ENCODE measurements at places on chromosomes 3 and 15.

GRCh38 chr15:63915873-63916771 lies 82.4 kb upstream of the HERC1 start:
- no peak overlapping the region for H3K4me3 ChIP-seq
- peaks cover 7% of the 10 kb centered on the region for H3K4me1 ChIP-seq
- no peaks in the 10 kb centered on the region for H3K36me3 ChIP-seq
- DNase-seq: no peak

GRCh38 chr15:59244337-59244736 lies 37.7 kb downstream of the LDHAL6B start:
- H3K36me3 ChIP-seq: peaks cover 9% of the 10 kb centered on the region
- H3K27me3 ChIP-seq: no peaks in the 10 kb centered on the region
- no peak for DNase-seq
- no peak overlapping the region for H3K4me3 ChIP-seq
- H3K27ac ChIP-seq: no peak overlapping the region

DNA sequence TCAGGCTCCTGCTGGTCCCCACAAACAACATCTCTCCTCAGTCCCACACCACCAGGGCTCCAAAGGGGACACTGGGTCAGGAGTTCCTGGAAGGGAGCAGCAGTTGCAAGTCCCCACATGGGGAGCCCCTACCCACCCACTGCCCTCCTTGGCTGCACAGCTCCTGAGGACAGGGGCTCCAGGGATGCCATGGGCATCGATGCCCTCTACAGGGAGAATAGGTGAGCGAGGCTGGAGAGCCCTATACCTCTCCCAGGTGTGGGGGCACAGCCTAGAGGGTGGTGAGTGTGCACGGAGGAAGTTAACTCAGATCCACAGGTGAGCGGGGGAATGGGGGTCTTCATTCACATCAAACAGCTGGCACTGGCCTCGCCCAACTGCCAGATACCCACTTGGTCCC lies 141.2 kb upstream of the LINGO1 start:
- no peaks in the 10 kb centered on the region for H3K36me3 ChIP-seq
- no peaks in the 10 kb centered on the region for H3K27me3 ChIP-seq
- H3K4me1 ChIP-seq: no peaks in the 10 kb centered on the region
- H3K27ac ChIP-seq: no peak overlapping the region

DNA sequence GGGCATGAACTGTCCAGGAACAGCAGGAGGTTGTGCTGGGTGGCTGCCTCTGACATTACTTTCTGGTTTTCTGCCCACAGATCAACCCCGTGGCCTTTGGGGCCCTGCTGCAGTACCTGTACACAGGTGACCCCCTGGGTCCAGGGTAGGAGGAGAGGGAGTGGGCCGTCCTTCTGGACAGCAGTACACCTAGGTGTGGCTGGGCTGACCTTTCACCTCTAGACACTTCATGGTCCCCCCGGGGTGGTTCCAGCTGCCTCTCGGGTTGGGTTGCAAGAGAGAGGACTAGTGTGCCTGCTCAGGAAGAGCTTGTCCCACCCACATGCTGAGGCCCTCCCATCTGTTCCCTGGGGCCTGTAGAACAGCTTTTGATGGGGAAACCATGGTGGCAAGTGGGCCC lies 3.7 kb downstream of the ABTB1 start:
- DNase-seq: no peak
- no peak overlapping the region for H3K4me3 ChIP-seq
- no peaks in the 10 kb centered on the region for H3K27me3 ChIP-seq
- H3K4me1 ChIP-seq: peaks cover 53% of the 10 kb centered on the region
- no peak overlapping the region for H3K27ac ChIP-seq

DNA sequence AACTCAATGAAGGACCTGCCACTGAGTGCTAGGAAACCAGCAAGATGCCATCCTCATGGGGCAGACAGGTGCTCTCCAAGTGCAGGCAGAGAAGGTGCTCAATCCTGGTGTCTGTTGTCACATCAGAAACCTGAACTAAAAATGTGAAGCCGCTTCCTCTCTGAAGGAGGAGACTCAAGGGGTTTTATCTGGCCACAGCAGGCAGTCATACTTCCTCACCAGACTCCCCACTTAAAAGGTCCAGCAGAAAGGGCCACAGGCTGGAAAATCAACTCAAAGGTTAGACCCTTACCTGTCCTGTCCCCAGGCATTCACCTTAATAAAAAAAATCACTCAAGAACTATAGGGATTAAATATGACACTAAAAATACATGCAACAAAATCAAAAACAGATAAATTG lies 4.8 kb downstream of the CCDC12 start:
- H3K27ac ChIP-seq: peak overlapping the region; percentile 58
- no peak overlapping the region for H3K4me3 ChIP-seq
- peaks cover 39% of the 10 kb centered on the region for H3K4me1 ChIP-seq

- H3K36me3 ChIP-seq: no peaks in the 10 kb centered on the region
- H3K27ac ChIP-seq: no peak overlapping the region
- no peaks in the 10 kb centered on the region for H3K4me1 ChIP-seq
- no peak overlapping the region for H3K4me3 ChIP-seq
- no peak for DNase-seq
- no peaks in the 10 kb centered on the region for H3K27me3 ChIP-seq
These were observed 121.5 kb downstream of the POLR2M start for GRCh38 chr15:57827971-57828370.

GRCh38 chr3:184341925-184342324 lies 4.5 kb downstream of the FAM131A start:
- peak overlapping the region; percentile 27 for H3K27ac ChIP-seq
- peaks cover 49% of the 10 kb centered on the region for H3K4me1 ChIP-seq
- no peak overlapping the region for H3K4me3 ChIP-seq

- no peak overlapping the region for H3K4me3 ChIP-seq
- no peak overlapping the region for H3K27ac ChIP-seq
- peaks cover 4% of the 10 kb centered on the region for H3K4me1 ChIP-seq
These were observed 91.7 kb upstream of the MITF start for GRCh38 chr3:69647511-69648110.

- H3K27me3 ChIP-seq: no peaks in the 10 kb centered on the region
- no peaks in the 10 kb centered on the region for H3K36me3 ChIP-seq
- H3K4me3 ChIP-seq: no peak overlapping the region
- no peak overlapping the region for H3K27ac ChIP-seq
- no peaks in the 10 kb centered on the region for H3K4me1 ChIP-seq
- no peak for DNase-seq
These were observed 25.1 kb downstream of the MCTP2 start for GRCh38 chr15:94256511-94256910.

GRCh38 chr3:88180398-88180999 lies 30.7 kb downstream of the C3orf38 start:
- no peaks in the 10 kb centered on the region for H3K36me3 ChIP-seq
- H3K27me3 ChIP-seq: no peaks in the 10 kb centered on the region
- H3K27ac ChIP-seq: no peak overlapping the region
- H3K4me3 ChIP-seq: no peak overlapping the region
- no peaks in the 10 kb centered on the region for H3K4me1 ChIP-seq

DNA sequence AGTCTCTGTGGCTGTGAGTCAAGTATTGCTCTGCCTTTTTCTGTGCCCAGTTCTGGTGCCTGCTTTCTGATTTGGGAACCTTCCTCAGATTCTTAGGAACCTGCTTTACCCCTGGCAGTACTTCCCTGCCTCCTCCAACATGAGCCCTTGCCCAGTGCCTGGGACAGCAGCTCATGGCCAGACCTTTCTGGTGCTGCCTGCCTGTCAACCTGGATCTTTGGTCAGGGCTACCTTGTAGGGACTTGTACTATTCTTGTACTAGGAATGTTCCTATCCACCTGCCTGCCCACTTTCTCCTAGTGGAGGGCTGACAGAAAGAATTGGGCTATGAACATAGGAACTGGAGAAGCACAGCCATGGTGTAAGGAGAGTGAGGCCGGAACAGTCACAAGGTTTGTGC lies 28.8 kb upstream of the EPHB1 start:
- H3K36me3 ChIP-seq: no peaks in the 10 kb centered on the region
- H3K27ac ChIP-seq: no peak overlapping the region
- no peak overlapping the region for H3K4me3 ChIP-seq
- H3K27me3 ChIP-seq: no peaks in the 10 kb centered on the region
- no peak for DNase-seq

DNA sequence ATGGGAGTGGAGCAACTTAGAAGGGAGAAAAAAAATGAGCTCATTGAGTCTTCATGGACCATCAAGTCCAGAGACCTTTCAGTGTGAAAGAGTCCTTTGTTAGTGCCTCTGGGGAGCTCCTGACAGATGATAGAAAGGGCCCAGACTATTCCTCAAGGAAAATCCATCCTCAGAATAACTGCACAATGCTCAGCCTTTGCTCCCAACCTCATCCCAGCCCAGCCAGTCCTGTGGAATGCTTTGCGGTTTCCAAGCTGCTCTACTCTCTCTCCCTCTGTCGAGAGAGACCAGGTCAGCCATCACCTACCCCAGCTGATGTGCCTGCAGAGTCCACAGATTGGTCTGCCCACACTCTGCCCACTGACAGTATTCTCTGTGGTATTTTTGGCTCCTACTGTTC lies 406.2 kb downstream of the MFSD1 start:
- no peak overlapping the region for H3K4me3 ChIP-seq
- no peaks in the 10 kb centered on the region for H3K4me1 ChIP-seq
- no peak for DNase-seq
- no peaks in the 10 kb centered on the region for H3K36me3 ChIP-seq
- H3K27ac ChIP-seq: no peak overlapping the region
- H3K27me3 ChIP-seq: no peaks in the 10 kb centered on the region

DNA sequence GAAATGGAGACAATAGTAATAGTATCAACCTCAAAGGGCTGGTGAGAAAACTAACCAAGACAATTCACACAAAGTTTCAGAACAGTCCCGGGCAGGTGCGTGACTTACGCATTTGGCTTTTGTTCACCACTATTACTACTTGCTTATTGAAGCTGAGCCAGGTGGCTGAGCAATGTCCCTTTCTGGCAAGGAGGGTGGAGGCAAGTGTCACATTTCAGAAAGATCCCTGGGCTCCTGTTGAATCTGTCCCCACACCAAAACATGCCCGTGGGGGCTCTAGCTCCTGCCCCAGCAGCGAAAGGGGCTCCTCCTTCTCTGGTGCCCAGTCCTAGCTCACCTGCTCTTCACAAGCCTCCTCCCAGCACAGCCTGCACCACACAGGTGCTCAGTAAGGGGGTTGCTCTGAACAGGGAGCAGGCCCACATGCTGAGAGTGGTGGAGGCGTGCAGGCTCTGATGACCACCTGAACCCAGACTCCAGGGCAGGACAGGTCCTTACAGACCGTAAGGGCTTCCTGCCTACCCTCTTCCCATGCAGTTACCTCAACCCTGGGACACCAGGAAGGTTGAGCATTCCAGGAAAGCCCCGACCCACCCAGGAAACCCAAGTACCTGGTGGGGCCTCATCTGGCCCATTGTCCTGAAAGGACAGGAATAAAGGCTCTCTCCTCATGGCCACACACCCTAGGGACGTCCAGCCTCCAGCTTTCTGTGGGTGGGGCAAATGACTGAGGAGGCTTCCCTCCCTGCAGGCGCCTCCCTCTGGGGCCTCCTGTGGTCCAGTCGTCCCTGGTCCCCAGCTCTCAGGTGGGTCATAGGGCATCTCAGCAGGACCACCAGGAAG lies 32.6 kb downstream of the SEMA7A start:
- H3K36me3 ChIP-seq: no peaks in the 10 kb centered on the region
- H3K4me1 ChIP-seq: peaks cover 66% of the 10 kb centered on the region
- no peak for DNase-seq
- H3K27ac ChIP-seq: no peak overlapping the region

- H3K4me3 ChIP-seq: no peak overlapping the region
- no peaks in the 10 kb centered on the region for H3K27me3 ChIP-seq
- no peak for DNase-seq
- H3K27ac ChIP-seq: no peak overlapping the region
- no peaks in the 10 kb centered on the region for H3K4me1 ChIP-seq
These were observed 611.3 kb downstream of the EDEM1 start for GRCh38 chr3:5798809-5799208.

DNA sequence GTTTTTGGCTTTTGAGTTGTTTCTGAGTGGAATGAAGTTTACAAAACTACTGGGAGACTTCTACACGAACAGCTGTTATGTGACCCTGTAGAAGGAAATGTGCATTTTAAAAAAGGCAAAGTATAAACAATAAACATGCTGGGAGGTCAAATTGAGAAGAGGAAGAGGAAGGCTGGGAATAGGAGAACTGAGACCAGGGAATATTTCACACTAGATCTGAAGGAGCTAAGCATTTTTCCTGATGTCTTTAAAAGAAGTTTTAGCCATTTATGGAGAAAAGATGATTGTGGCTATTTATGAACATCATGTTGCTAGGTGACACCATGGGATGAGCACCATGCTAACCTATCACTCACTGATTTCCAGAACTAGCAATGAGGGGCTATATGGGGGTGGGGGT lies 76.3 kb upstream of the FAM98B start:
- H3K36me3 ChIP-seq: no peaks in the 10 kb centered on the region
- H3K4me1 ChIP-seq: no peaks in the 10 kb centered on the region
- H3K27me3 ChIP-seq: no peaks in the 10 kb centered on the region

GRCh38 chr3:193906849-193907410 lies 229.0 kb upstream of the HES1 start:
- no peak overlapping the region for H3K4me3 ChIP-seq
- no peak overlapping the region for H3K27ac ChIP-seq
- DNase-seq: no peak
- no peaks in the 10 kb centered on the region for H3K27me3 ChIP-seq

GRCh38 chr15:60006203-60006862 lies 2.2 kb downstream of the FOXB1 start:
- DNase-seq: no peak
- H3K27me3 ChIP-seq: peaks cover 100% of the 10 kb centered on the region
- peak overlapping the region; percentile 71 for H3K4me3 ChIP-seq
- no peak overlapping the region for H3K27ac ChIP-seq
- peaks cover 27% of the 10 kb centered on the region for H3K4me1 ChIP-seq

GRCh38 chr3:126268866-126269265 lies 88.3 kb downstream of the KLF15 start:
- H3K4me1 ChIP-seq: peaks cover 79% of the 10 kb centered on the region
- peaks cover 53% of the 10 kb centered on the region for H3K27me3 ChIP-seq
- DNase-seq: no peak
- H3K36me3 ChIP-seq: no peaks in the 10 kb centered on the region
- peak overlapping the region; percentile 93 for H3K27ac ChIP-seq
- no peak overlapping the region for H3K4me3 ChIP-seq

- no peak for DNase-seq
- H3K27me3 ChIP-seq: no peaks in the 10 kb centered on the region
- no peak overlapping the region for H3K4me3 ChIP-seq
- no peaks in the 10 kb centered on the region for H3K36me3 ChIP-seq
- H3K27ac ChIP-seq: no peak overlapping the region
These were observed 105.3 kb upstream of the PDZRN3 start for GRCh38 chr3:73729969-73730440.

DNA sequence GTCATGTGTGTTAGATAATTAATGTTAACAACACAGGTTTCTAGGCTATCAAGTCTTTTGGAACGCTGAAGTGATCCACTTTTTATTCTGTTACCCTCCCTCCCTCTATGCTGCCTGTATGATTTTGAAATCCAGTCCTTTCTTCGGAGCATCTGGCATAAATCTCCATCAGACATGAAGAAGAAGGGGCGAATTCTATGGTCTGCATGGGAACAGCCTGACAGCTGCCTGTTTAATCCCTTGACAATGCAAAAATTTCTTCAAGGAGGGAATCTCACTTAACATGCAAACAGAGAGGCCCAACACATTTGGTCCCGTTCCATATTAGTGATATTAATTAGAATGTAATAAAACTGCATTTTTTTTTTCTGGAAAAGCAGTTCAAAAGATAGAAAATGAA lies 145.2 kb downstream of the VGLL3 start:
- no peak overlapping the region for H3K4me3 ChIP-seq
- no peak overlapping the region for H3K27ac ChIP-seq
- no peaks in the 10 kb centered on the region for H3K27me3 ChIP-seq
- DNase-seq: no peak
- H3K36me3 ChIP-seq: no peaks in the 10 kb centered on the region
